ENCODE measurements at places on chromosomes 4 and X.

DNA sequence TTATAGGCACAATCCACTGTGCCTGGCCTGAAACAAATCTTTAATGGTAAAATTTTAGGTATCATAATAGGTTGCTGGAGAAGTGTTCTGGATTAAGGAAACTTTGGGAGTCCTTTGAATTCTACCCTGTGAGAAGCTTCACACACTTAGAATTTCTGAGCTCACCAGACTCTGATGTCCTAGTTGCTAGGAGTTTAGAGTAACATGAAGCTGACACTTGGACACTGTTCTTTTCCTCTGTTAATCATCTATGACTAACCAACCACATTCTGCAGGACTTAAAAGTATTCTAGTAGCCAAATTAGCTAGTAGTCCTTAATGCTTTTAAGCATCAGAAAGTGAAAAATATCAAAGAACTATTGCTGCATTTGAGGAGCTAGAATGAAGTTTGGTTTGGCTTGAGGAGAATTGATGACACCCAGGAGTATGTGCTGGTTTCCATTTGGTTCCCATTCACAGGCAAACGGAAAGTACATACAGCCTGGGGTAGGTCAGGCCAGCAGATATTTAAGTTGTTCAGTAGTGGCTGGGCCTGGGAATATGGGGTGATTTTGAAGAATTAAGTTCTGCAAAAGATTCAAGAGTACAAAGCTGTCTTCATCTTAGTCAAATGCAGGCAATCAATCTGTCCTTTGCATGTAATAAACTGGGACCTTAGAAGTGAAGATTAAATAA is 38.8 kb upstream of the IGFBP7 start:
- no peak for DNase-seq

DNA sequence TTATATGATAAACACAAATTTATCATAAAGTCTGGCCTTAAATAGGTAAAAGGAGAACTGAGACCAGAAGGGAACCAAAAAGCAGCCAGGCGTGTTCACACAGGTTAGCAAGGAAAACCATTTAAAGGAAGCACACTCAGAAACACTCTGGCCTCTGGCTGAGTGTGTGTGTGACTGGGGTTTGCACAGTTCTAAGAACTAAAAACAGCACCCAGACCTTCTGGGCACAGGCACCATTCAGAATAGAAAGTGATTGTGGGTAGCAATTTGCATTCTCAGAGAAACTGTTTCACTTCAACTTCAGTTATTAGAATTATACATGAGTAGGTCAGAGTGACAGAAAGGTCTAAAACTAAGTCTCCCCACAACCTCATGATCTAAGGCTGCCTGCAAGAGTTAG is 10.0 kb downstream of the GPR82 start:
- no peak for DNase-seq

- no peak for DNase-seq
Observed at GRCh38 chr4:10809905-10810304, 125.3 kb upstream of the CLNK start.

GRCh38 chr4:20119141-20119540 is 132.6 kb upstream of the SLIT2 start:
- DNase-seq, result no peak

All from activated CD8-positive, alpha-beta memory T cell treated with anti-CD3 and anti-CD28 coated beads for 1 hour (primary cell).